Activated CD4-positive, alpha-beta T cell treated with anti-CD3 and anti-CD28 coated beads, Interleukin-2, amount 50 U/mL, for 1 hour (primary cell): ENCODE measurements at places on chromosomes 1 and 21.

- DNase-seq: no peak
Observed at GRCh38 chr1:15885701-15886610, 38.4 kb downstream of the SPEN start.

DNA sequence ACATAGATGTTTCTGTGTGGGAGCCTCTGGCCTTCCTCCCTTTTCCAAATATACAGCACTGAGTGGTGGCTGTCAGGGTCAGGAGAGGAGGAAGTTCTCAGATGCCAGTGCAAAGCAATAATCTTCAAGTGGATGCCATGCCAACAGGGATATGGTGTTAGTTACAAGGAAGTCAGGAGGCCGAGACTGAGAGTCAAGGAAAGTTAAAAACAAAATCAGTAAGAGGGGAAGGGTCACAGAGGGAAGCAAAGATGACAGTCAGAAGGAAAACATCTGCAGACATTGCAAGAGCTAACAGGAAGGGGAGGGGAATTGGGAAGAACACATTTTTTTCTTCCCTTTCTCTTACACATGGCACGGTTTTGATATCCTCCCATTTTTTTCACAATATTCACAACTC is 691.4 kb downstream of the ADGRL2 start:
- no peak for DNase-seq

GRCh38 chr21:39855595-39855994 is 11.6 kb upstream of the PCP4 start:
- DNase-seq: no peak

GRCh38 chr1:12053752-12054548 is 9.2 kb upstream of the TNFRSF8 start:
- no peak for DNase-seq

GRCh38 chr1:45802343-45803298 is 791 bp upstream of the MAST2 start:
- no peak for DNase-seq

GRCh38 chr1:28915031-28915895 is 894 bp downstream of the EPB41 start:
- DNase-seq: peak; percentile 37
